Activated T-helper 2 cell treated with anti-CD3 and anti-CD28 coated beads, Interferon-gamma antibody, Interleukin-2, Interleukin-4, amounts not matched to agents 10 μg/mL and 5 μg/mL and 100 μg/mL, durations not matched to agents 14 hours and 24 hours and 36 hours (primary cell): ENCODE measurements at places on chromosomes 11 and 22.

GRCh38 chr22:24989541-24989951, 37.0 kb downstream of the KIAA1671 start:
- no peak overlapping the region for H3K4me3 ChIP-seq
- H3K36me3 ChIP-seq = no peaks in the 10 kb centered on the region
- no peak overlapping the region for H3K27ac ChIP-seq

- peaks cover 6% of the 10 kb centered on the region for H3K27me3 ChIP-seq
- no peaks in the 10 kb centered on the region for H3K36me3 ChIP-seq
- H3K4me1 ChIP-seq = no peaks in the 10 kb centered on the region
- no peak overlapping the region for H3K4me3 ChIP-seq
- no peak for DNase-seq
Measured at GRCh38 chr11:15280393-15280792, 165.7 kb downstream of the INSC start.

DNA sequence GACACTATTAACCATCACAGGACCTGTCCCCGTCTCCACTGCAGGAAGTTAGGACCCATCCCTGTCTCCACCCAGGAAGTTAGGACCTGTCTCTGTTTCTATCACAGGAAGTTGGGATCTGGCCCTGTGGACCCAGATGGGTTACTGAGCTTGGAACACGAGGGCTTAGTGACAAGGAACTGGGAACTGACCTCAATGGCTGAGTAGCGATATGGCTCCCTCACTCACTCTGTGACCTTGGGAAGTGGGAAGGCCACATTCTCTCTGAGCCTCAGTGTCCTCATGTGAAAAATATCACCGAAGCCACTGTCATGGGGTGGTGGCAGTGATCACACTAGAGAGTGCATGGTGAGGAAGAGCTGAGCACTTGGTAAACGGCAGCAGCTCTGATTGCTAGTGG, 59.4 kb downstream of the FBLN1 start:
- no peaks in the 10 kb centered on the region for H3K36me3 ChIP-seq
- H3K4me1 ChIP-seq = no peaks in the 10 kb centered on the region
- H3K27me3 ChIP-seq = no peaks in the 10 kb centered on the region
- H3K4me3 ChIP-seq = no peak overlapping the region

DNA sequence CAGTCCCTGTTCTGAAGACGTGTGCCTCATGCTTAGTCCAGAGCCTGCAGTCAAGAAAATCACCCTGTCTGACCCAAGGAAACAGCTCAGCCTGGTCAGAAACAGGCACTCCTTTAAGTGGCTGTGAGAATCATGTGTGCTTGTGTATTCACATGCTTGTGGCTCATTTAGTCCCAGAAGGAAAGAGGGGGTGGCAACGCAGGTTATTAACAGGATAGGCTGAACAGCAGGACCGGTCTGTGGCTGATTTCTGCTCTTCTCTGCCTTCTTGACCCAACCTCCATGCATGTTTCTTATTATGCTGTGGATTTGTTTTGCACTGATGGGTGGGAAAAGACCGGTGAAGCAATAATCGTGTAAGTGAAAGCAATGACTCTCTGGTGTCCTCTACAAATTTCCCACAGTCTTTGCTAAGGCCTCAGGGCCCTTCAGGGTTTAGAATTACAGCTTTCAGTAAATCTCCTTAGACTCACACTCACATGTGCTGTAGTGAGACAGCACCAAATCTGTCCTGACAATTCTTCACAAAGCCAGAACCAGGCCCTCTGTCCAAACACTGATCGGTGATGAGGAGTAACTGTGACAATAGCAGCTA, 288.1 kb downstream of the ETS1 start:
- H3K4me3 ChIP-seq = peak overlapping the region; percentile 45
- no peaks in the 10 kb centered on the region for H3K27me3 ChIP-seq
- H3K4me1 ChIP-seq = peaks cover 79% of the 10 kb centered on the region
- peak overlapping the region; percentile 89 for H3K27ac ChIP-seq

DNA sequence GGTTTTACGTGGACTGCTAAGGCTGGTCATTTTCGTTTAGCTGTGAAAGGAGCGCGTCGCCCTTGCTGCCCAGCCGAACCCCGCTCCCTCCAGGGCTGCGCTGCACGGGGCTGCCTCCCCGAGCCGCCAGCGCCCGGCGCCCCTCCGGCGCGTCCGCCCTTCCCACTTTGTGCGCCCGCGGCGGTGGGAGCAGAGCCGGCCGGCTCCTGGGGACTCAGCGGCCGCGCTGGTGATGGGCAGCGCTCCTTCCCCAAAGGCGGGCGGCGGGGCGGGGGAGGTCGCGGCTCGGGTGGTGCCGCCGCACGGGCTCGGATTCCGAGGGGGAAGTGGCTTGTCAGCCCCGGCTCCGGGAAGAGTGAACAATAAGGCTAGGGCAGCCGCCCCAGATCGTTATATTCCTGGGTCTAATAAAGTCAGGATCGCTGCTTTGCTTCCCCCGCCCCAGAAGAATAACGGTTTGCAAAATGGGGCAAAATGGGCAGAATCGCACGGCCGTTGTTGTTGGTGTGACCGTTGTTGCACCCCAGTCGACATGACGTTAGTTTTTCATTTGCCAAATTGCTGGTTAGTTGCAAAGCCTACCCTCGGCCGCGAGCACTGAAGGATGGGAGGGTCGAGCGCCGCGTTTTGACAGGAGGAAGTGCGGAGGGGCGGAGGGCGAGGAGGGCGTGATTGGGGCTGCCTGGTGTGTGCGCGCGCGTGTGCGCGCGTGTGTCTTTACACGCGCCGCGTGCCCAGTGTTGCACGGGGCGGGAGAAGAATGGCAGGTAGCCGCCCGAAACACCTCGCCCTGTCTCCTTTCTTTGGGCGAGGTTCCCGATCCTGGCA, 745 bp downstream of the NCAM1 start:
- H3K4me1 ChIP-seq = peaks cover 12% of the 10 kb centered on the region
- DNase-seq = no peak
- H3K4me3 ChIP-seq = peak overlapping the region; percentile 74
- H3K27me3 ChIP-seq = peaks cover 64% of the 10 kb centered on the region
- H3K27ac ChIP-seq = no peak overlapping the region

GRCh38 chr11:109798521-109798920, 294.7 kb upstream of the ZC3H12C start:
- H3K4me1 ChIP-seq = no peaks in the 10 kb centered on the region
- no peaks in the 10 kb centered on the region for H3K27me3 ChIP-seq
- no peak overlapping the region for H3K27ac ChIP-seq
- H3K36me3 ChIP-seq = no peaks in the 10 kb centered on the region

GRCh38 chr22:23067691-23068090, 2.6 kb upstream of the GNAZ start:
- peaks cover 38% of the 10 kb centered on the region for H3K27me3 ChIP-seq
- H3K27ac ChIP-seq = no peak overlapping the region
- DNase-seq = no peak

DNA sequence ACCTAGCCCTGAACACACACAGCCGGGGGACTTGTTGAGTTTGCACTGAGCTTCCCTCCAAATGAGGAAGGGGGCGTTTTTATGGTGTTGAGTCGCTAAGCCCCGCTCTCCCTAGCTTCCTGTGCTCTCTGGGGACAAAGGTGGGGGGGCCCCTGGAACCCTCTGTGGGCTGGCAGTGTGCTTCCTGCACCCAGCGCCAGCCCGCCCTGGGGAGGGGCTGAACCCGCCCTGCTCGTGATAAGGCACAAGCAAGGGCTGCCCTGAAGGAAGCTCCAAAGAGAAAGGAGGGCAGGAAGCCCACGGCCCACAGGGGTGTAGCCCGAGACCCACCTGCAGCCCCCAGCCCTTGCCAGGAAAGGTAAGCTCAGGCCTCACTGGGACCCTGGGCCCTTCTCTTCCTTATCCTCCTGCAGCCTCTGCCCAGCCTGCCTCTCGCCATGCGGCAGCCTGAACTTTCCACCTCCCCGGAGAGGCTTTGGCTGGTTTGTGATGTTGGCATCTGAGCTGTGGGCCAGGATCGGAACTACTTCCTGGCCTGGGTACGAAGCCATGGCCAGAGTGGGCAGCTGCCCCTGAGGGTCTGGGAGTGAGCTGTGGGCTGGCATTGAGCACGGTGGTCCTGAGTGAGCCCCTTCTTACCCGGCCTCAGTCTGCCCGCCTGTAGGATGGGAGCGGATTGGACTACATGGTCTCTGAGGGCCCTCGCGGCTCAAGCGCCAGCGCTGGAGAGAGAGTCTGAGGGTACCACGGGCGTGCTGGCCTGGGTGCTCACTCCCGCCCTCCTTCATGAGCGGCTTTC, at the start of gene FERMT3:
FERMT3 (plus strand) TSS at position 265 of the 799 bp plus-strand sequence. CDS start 644 bp downstream, outside the sequence.
- peaks cover 25% of the 10 kb centered on the region for H3K4me1 ChIP-seq
- H3K4me3 ChIP-seq = peak within 1 kb of the TSS; percentile 92

- no peak for DNase-seq
- H3K4me1 ChIP-seq = no peaks in the 10 kb centered on the region
- H3K36me3 ChIP-seq = no peaks in the 10 kb centered on the region
- no peak overlapping the region for H3K27ac ChIP-seq
- no peak overlapping the region for H3K4me3 ChIP-seq
Measured at GRCh38 chr22:21921184-21921721, 31.4 kb downstream of the PPM1F start.

GRCh38 chr22:48397531-48398180, 1430.0 kb downstream of the BRD1 start:
- H3K27ac ChIP-seq = no peak overlapping the region
- H3K4me3 ChIP-seq = no peak overlapping the region
- H3K27me3 ChIP-seq = no peaks in the 10 kb centered on the region
- no peak for DNase-seq
- no peaks in the 10 kb centered on the region for H3K4me1 ChIP-seq

DNA sequence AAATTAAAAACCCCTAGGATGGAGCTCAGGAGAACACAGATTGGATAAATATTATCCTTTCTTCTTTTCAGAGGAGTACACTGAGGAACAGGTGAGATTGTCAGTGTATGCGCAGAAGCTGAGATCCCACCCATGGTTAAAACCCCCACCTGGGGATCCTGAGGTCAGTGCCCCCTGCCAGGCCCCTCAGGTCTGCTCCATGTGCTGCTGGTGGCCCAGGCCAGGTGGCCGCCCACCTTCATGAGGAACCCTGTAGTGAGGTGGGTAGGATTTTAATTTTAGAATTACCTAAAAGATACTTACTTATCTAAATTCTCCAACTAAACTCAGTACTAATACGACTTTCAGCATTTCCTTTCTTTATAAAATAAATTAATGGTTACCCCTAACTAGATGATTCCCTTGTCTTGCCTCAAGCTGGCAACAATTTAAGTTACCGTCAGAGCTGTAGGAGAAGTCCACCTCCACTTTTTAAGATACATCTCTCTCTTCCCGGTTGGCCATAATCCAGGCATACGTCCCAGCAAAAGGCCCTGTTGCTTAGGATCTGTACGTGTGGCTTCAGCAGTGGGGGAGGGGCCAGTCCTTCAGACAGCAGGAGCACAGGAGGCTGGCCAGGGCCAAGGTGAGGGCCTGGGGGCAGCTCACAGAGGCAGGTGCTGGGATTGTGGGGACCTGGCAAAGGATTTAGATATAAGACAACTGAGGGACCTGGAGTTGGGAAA, 61.5 kb upstream of the PITPNB start:
- H3K4me3 ChIP-seq = no peak overlapping the region
- no peak for DNase-seq
- no peaks in the 10 kb centered on the region for H3K27me3 ChIP-seq
- no peaks in the 10 kb centered on the region for H3K4me1 ChIP-seq
- H3K27ac ChIP-seq = no peak overlapping the region

GRCh38 chr22:16949561-16949960, 58.5 kb downstream of the GAB4 start:
- H3K4me1 ChIP-seq = peaks cover 12% of the 10 kb centered on the region
- peak overlapping the region; percentile 28 for H3K27ac ChIP-seq
- H3K36me3 ChIP-seq = no peaks in the 10 kb centered on the region
- DNase-seq = no peak
- no peak overlapping the region for H3K4me3 ChIP-seq

GRCh38 chr11:106925245-106925644, 93.0 kb downstream of the GUCY1A2 start:
- no peaks in the 10 kb centered on the region for H3K27me3 ChIP-seq
- H3K4me3 ChIP-seq = no peak overlapping the region
- H3K27ac ChIP-seq = no peak overlapping the region
- no peak for DNase-seq

DNA sequence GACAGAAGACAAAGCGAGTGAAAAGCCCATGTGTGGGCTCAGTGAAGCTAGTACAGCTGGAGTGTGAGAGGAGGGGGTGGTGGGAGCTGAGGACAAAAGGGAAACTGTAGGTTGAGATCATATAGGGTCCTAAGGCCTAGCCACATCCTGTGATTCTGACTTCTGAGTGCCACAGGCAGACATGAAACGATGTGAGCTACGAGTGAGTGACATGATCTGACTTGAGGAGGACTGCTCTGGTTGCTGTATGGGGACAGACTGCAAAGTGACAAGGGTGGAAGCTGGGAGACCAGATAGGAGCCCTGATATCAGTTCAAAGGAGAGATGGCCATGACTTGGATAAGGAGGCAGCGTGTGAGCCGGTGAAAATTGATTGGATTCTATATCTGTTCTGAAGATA, 85.4 kb downstream of the MICAL2 start:
- H3K27me3 ChIP-seq = no peaks in the 10 kb centered on the region
- H3K36me3 ChIP-seq = peaks cover 78% of the 10 kb centered on the region
- H3K4me3 ChIP-seq = peak overlapping the region; percentile 99
- H3K27ac ChIP-seq = peak overlapping the region; percentile 98
- peaks cover 66% of the 10 kb centered on the region for H3K4me1 ChIP-seq
- peak; percentile 64 for DNase-seq

DNA sequence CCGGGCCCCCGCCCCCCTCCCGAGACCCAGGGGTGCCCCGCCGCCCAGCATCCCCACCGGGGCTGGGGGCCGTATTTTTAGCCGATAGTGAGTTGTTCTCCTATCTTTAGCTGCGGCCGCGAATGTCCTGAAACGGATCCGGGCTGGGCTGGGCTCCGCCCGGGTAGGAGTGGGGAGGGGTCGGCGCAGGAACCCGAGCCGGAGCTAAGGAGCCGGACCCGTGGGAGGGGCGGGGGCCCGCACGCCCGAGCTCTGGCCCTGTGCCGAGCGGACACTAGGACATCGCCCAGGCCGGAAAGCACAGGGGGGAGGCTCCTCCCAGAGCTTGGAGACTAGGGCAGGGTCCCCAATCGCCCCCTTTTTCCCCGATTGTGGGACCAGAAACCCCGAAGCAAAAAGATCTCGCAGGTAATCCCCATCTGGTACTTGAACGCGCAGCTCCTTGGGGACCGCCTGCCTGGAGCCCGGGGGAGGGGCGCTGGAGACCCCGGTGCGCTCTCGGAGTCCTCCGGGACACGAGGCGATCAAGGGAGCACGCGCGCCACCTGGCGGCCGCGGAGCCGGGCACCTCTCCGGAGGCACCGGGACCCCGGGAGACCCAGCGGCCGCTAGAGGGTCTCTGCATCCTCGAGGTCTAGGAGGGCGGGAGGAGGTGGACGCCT, 669 bp downstream of the CDC42EP2 start:
- no peaks in the 10 kb centered on the region for H3K27me3 ChIP-seq
- H3K4me1 ChIP-seq = peaks cover 9% of the 10 kb centered on the region
- peak; percentile 75 for DNase-seq
- H3K36me3 ChIP-seq = no peaks in the 10 kb centered on the region
- H3K27ac ChIP-seq = no peak overlapping the region
